Activated CD8-positive, alpha-beta memory T cell treated with anti-CD3 and anti-CD28 coated beads for 1 hour (primary cell): ENCODE measurements at places on chromosomes 3 and 15.

DNA sequence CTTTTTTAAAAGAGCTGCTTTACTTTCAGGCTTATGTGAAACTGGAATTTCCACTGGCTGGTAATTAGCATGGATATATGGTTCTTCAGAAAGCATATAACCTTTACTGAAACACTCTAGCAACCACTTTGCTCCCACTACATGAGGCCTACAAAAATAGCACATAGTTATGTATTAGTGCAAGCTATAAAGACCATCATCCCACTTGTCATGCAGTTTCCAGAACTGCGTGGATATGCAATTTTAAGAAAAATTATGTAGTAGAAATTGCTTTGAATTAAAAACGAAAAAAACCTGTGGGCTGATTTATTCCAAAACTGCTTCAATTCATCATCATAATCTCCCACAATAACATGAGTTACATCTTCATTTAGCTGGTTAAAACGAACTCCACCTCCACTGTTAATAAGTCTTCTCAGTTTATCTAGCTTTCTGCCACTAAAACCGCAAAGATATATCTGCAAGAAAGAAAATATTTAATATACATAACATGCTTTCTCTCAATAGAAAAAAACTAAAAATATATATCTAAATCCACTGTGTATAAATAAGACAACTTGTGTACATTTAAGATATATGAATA, 12.2 kb downstream of the TOPBP1 start:
- no peak for DNase-seq

DNA sequence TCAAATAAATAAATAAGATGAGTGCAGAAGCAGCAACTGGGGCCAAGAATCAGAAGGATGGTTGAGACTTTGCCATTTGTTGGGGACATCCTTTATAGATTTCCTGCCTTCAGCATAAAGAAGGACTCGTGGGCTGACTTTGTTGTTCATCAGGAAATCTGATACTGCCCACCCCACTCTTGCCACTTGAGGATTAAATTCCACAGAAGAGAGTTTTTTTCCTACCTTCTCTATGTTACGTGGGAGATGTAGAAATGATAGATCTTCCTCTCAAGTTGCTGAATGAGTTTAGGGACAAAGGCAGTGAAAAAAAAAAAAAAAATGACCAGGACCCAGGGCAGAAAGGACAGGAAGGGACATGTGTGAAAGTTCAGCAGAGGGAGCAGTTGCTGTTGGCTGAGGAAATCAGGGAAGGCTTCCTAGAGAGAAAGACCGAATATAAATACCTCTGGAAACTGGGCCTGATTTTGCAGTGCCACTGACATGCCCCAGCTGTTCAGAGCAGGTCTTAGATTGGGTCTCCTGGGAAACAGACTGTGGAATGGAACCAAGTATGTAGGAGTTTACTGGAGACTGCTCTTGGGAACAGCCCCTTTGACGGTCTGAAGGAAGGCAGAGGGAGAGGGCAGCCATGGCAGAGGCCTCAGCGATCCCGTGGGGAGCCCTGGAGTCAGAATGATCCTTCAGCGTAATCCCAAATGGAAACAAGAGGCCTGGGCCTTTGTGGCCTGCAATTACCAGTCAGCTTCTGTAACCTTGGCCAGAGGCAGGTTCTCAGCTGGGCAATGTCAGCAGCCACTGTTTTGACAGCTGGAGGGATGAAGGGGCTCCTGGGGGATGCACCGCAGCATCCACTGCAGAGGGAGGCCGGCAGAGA, 50.9 kb downstream of the C3orf20 start:
- no peak for DNase-seq

- DNase-seq: no peak
Measured at GRCh38 chr3:197519801-197520211, 36.0 kb downstream of the BDH1 start.

DNA sequence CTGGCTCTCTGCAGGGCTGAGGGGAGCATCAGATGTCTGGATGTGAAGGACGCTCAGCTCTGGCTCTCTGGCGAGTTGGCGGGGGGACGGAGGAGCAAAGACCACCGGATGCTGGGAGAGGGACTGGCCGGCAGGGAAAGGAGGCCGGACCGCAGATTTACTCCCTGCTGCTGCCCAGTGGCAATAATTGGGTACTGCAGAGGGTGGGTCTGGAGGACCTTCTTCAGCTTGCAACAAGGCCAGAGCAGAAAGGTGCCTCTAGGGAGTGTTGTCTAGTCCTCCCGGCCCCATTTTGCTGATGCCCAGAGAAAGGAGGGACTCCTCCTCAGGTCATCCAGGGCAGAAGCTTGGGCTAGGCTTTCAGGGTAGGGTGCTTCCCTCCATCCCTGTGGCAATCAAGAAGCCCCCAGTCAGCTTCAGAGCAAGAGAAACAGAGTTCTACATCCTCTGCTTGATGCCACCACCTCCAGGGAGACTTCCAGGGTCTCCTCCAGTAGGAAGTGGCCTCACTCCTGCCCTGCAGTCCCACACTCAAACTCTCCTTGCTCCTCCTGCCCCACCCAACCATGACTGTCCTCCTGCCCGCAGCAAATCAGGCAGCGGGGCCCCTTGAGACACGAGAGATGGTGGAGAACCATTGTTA, 20.3 kb upstream of the CSPG4 start:
- DNase-seq: no peak

- no peak for DNase-seq
Measured at GRCh38 chr3:129128357-129129155, 7.0 kb upstream of the RAB43 start.

DNA sequence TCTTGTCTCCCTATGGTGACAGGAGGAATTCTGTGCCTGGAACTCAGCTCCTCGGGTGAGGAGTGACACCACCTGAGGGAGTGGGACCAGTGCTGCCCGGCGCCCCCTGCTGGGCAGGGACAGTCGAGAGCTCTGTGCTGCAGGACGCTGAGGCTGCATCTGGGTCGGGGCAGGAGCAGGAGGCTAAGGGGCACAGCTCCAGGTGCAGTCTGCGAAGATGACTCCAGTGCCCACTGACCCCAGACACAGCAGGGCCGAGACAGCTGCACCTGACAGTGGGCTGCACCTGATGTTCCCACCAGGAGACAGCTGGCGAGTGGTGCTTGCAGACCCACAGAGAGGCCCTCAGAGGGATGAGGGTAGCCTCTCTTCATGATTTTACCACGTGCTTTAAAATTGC, 152.9 kb downstream of the ATP10A start:
- DNase-seq: peak; percentile 16

DNA sequence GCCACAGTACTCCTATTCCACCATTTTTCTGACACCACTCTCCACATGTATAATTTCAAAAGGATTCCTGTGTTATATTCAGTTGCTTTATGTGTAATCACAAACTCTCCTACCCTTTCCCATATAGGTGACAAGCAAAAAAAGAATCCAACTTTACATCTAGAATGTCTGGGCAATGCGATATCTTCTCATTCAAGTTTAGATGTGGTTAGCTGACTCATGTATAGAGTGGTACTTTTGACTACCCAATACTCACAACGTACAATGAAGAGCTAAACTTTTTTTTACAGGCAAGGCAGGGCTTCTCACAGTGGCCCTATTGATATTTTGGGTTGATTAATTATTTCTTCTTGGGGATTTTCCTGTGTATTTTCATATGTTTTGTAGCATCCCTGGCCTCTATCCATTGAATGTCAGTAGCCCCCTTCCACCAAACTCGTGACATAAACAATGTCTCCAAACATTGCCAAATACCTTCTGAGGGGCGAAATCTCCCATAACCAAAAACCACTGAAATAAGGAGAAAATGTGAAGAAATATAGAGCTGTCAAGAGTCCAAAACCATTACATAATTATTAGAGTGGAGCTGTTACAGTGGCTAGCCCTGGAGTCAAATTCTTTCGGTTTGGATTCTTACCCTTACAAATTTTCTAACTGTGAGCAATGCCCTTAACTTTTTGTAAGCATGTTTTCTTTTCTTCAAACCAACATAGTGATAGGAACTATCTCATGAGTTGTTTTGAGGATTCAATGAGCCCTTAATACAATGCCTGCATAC, 342.6 kb downstream of the NSUN3 start:
- DNase-seq: no peak

GRCh38 chr3:121724130-121724529, 25.4 kb downstream of the GOLGB1 start:
- no peak for DNase-seq

- no peak for DNase-seq
Measured at GRCh38 chr3:3800685-3801493, 1.7 kb downstream of the LRRN1 start.

- no peak for DNase-seq
Measured at GRCh38 chr3:141489203-141489602, 2.4 kb downstream of the RASA2 start.

DNA sequence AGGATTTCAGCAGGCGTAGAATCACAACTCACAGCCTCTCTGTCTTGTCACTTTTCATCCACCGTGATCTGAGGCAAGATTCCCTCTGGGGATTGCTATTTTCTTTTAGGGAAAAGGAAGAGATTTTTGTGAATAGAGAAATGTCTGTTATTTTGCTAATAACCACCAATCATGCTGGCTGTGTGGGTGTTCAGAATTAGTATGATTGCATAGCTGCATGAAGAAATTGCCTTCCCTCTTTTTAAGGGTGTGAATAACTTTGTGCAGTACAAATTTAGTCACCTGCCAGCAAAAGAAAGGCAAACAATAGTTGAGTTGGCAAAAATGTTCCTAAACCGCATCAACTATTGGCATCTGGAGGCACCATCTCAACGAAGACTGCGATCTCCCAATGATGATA, 60.8 kb downstream of the KAT2B start:
- no peak for DNase-seq

- DNase-seq: no peak
Measured at GRCh38 chr3:38726751-38727150, 77.3 kb upstream of the SCN5A start.

DNA sequence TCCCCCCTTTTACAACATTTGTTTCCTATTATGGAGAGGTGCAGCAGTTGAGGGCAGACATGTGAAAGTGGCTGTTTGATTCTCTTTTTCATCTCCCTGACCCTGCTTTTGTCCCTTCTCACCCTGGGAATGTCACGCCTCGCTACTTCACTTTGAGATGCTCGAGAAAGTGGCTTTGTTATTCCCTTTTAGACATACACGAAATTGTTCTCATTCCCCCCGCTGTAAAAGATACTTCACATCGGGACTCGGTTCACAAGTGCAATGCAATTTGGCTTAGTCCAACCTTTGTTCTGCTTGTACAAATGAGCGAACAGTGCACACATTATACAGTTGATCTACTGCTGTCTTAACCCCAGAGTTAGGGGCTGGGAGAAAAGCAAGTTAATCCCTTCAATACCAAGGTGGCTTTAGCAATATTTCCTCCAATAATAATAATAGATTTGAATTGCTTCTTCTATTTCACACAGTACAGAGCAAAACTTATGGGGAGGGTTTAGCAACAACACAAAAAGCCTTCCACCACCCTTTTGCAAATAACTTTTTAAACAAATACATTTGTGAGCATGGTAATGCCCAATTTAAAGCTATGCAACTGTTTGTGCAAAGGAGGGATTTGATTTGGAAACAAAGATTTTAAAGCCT, 5.7 kb upstream of the FOXB1 start:
- DNase-seq: no peak

DNA sequence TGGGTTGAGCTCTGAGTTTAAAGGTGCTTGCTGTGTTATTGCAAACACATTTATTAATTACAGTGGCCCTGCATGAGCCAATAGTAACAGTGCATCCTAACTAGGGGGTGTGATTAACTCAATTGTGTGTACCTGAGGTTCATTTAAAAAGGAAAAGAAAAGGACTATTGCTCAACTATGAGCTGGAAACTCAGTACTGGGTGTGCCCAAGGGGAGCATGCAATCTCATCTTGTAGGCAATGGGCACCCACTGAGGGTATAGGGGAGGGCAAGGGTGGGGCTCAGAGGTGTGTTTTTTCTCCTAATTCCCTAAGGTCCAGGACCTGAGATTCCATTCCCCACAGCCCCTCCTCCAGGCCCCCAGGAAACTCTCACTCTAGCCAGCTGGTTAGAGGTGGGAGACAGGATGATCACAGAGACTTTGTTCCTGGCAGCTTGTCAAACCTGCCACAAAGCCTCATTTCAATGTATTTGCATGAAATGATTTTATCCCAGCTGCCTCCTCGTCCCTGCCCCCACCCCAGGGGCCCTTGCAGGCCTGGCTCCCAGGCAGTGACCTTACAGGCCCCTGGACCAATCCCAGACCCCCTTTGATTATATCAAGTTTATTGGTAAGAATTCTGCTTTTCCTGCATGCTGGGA, 220.7 kb downstream of the TBC1D2B start:
- DNase-seq: no peak

DNA sequence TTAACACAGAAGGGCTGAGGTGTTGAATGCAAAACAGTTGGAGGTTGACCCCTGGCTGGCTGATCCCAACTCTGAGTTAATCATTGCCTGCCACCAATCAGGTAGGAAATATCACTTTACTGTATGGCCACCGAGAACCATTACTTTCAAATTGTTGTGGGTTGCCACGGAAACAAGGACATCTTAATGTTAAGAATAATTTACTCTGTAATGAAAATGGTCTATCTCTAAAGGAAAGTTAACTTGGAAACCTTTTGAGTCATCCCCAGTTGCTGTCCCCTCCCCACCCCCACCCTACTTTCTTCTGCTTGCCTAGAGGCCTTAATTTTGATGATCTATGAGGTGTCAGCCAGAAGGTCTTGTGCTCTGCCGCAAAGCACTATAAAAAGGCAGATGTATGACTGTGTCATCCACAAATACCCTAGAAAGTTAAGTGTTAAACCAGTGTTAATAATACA, 78.7 kb upstream of the SNRK start:
- no peak for DNase-seq

DNA sequence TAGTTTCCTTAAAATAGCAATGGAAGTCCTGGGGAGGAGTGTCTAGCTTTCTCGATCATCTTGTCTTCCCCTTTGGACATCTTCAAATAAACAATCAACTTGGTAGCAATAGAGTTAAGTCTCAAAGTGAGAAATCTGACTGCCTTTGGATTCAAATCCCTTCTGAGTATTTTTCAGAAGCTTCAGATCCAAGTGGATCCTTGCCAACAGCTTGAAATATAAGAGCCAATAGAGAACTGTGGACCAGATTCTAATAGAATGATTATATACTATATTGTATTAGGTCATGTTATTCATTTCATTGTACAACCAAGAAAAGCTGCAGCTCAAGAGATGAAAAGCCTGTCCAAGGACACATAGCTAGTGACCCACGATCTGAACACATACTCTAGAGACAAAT, 60.2 kb downstream of the SYNPR start:
- no peak for DNase-seq

DNA sequence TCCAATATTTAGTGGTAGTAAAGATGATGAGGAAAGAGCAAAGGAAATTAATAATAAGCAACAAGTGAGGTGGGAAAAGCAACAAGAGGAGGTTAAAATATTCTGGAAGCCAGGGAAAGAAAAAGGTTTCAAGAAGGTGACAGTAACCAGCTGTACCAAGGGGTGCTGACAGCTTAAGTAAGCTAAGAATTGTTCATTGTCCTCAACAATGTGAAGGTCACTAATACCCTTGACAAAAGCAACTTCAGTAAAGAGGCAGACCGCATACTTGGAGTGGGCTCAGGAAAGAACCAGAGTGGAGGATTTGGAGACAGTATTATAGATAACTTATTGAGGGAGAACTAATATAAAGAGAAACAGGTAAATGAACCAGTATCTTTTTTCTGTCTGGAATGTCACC, 116.2 kb downstream of the GBE1 start:
- no peak for DNase-seq
